ENCODE measurements at places on chromosomes 3 and 15. TPM values are rescaled to one million over a fixed set of nuclear protein-coding genes. Genes with fewer than 3 reads are reported as not detected.

DNA sequence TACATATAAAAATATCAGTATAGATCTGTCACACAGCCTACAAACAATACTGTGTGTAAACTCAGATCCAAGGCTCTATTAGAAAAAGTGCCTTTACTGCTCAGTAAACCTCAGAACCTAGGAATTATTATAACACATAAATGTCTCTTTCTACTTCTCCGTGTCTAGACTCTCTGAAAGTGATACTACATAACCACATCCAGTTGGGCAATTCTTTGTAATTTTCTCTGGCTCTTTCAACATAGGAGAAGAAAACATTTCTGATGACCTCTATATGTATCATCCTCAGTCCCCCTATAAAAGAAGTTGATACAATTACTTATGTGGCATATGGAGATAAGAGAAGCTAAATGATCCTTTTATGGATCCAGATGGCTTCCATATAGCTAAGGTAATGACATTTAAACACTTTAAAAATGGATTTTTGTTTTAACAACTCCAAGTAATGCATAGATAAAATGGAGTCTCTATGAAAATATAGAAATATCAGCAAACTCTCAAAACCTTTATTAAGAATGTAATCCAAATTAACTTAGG lies 104.5 kb downstream of the LSAMP start:
- no peak for DNase-seq

DNA sequence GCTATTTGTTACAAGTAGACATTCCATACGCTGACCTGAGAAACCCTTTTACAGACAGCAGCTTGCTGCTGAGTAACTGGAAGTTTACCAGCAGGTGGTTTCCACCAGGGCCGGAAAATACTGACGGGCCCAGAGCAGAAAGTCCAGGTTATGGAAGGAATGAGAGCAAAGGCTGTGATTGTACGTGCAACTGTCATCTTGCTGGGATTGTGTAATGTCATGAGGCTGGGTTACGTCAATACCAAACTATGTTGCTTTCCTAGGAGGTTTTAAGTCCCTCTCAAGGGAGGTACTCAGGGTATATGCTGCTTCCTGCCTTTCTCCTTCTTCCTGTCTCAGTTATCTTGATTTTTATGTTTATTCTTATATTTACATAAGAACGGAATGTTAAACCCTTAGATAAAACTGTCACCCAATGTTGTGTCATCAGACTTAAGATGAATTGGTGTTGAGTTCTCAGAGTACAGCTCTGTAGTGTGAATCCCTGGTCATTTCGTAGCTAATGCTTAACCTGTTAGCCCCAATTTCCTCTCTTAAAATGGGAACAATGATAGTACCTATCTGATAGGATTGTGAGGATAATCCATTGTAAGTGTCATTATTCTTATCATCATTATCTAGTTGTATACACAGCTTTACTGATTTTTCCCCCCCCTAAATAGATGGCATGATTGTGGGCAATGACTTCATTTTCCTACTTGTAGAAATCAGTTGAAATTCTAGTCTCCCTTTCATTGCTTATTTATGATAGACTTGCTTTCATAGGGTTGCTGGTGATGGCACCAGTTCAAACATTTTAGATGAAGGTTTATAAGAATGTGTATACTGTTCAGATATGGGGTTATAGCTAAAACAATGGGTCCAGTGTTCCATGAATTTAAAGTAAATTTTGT lies 101.4 kb downstream of the FNDC3B start:
- no peak for DNase-seq

DNA sequence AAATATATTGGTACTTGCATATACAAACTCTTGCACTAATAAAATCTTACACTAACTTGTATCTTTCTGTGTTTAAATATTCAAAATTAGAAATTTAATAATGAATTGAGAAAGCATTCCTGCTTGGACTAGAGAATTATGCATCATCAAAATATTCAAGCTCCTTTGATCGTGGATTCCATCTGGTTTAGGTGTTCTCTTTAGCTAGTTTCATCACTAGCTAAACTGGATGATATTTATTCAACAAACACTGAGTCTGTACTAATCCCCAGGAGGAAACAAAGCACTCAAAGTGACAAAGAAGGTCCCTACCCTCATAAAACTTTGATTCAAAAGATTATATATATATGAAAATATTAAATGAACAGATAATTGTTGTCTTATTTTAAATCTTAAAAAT lies 1360.9 kb upstream of the ALCAM start:
- no peak for DNase-seq

GRCh38 chr15:31089368-31090047 lies 12.0 kb downstream of the TRPM1 start:
- no peak for DNase-seq

- no peak for DNase-seq
Measured at GRCh38 chr15:40104865-40105516, 3.7 kb downstream of the BMF start.

CCR3 gene
- total RNA-seq = not detected

DNA sequence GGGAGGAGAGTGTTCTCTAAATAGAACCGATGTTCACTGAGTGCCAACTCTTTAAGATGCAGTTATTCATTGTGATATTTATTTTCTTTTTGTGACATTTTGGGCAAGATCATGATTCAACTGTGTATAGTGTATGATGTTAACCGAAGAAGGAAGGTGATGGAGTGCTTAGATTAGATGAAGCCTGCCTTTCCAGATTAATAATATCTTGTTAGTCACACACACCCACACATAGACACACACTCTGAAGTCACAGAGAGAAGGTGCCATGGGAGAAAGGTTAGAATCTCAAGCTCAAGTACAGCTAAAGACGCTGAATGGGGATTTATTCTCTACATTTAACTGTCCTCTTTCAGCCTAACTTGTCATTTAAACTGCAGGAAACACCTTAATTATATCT lies 77.0 kb downstream of the SLC9A9 start:
- DNase-seq = no peak

CDHR4 gene
- not detected for total RNA-seq

GRCh38 chr3:122916084-122916483 lies 111.5 kb downstream of the SEMA5B start:
- no peak for DNase-seq

DNA sequence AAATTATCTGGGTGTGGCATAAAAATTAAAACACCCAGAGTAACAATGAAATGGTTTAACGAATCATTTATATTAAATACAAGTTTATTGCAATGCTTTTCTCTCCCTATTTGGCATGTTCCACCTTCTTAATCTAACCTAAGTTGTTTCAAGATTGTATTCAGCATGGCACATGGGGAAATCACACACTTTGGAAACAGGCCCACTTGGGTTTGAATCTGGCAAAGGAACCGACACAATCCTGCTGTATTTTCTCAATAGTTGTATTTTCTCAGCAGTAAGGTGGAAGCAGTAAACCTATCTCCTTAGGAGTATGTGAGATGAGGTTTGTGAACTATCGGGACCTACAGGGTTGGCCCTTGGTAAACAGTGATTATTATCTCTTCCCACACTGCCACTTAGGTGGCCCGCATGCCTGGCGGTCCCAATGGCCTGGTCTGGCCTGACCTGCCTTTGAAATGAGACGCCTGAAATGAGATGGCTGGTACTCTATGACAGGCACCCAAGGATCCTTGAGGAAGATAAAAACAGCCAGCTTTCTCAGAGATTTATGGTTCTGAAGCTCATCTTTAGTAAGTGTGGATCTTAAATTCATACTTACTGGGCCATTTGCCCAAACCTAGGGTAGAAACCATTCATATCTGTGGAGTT lies 45.3 kb upstream of the VILL start:
- DNase-seq = no peak

- no peak for DNase-seq
Measured at GRCh38 chr15:93989440-93989998, 241.8 kb upstream of the MCTP2 start.

DNA sequence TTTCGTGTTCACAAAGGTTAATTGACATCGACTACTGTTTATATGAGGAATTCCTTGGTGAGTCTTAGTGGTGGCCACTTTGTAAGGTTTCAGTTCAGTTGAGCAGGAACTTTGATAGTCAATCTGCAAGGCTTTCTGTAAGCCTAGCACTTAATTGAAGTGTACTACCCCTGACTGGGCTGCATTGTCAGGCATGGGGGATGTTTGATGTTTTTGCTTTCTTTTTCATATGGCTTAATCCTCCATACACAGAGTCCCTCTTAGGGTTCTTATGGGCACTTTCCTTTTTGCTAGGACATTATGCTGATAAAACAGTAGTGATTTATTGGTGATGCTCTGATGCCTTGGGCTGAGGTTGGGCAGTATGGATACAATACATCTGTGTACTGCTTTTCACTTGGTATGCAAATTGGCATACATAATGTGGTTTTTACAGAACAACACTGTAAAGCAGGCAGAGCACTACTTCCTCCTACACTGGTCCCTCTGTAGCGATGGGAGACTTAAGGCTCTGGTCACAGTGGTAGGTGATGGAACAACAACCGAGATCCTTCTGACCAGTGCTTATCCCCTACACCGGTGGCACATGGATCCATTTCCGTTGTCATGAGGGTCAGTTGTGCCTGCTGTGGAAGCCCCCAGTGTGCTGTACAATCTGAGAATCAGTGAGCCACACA lies 261.0 kb downstream of the MFSD1 start:
- DNase-seq = no peak

- no peak for DNase-seq
Measured at GRCh38 chr15:88477126-88477525, 9.6 kb downstream of the MRPS11 start.

- DNase-seq = no peak
Measured at GRCh38 chr3:30611613-30612436, 5.4 kb downstream of the TGFBR2 start.

MRPL46 gene
- 19.8 TPM for total RNA-seq

TRIM59 gene
- total RNA-seq = 7.1 TPM

- no peak for DNase-seq
Measured at GRCh38 chr3:174337227-174337626, 521.9 kb upstream of the NAALADL2 start.

DNA sequence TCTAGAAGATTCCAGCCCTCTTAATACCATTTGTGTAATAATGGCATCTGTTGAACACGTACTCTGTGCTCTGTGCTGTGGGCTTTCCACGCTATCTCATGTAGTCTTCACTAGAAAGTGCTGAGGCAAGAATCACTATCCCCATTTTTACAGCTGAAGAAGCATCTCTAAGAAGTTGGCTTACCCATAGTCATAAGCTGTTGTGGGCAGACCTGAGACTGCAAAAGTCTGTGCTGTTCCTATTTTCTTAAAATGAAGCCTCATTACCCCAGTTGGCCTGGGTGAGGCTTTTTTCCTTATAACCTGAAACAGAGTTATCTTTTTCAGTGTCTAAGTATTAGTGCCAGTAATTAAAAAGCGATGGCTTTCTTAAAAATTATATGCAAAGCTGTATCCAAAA lies 58.5 kb downstream of the ERC2 start:
- DNase-seq = no peak

- no peak for DNase-seq
Measured at GRCh38 chr3:154112146-154112852, 8.9 kb upstream of the ARHGEF26 start.

GRCh38 chr15:72160696-72161245 lies 36.8 kb downstream of the GRAMD2A start:
- DNase-seq = no peak

DNA sequence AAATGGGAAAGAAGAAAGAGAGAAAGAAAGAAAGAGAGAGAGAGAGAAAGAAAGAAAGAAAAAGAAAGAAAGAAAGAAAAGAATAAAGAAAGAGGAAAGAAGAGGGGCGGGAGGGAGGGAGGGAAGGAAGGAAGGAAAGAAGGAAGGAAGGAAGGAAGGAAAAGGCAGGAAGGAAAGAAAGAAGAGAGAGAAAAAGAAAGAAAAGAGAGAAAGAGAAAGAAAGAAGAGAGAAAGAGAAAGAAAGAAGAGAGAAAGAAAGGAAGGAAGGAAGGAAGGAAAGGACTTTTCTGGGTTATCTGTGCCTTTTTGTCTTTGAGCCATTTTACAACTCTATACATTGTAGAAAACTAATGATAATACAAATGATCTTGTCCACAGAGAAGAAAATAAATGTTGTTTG lies 136.6 kb upstream of the SMAD3 start:
- no peak for DNase-seq

NR2E3 gene
- total RNA-seq = 0.10 TPM

TIPARP gene
- 44.7 TPM for total RNA-seq

- DNase-seq = no peak
Measured at GRCh38 chr3:45573591-45573990, 21.0 kb upstream of the LIMD1 start.

DNA sequence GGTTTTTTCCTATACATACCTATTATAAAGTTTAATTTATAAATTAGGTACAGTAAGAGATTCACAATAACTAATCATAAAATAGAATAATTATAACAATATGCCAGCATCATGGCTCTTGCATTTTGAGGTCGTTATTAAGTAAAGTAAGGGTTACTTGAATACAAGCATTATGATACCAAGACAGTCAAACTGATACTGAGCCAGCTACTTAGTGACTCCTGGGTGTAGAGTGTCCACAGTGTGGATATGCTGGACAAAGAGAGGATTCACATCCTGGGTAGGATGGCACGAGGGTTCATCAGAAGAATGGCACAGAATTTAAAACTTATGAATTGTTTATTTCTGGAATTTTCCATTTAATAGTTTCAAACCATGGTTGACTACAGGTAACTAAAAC lies 157.2 kb upstream of the IL12A start:
- no peak for DNase-seq

- DNase-seq = peak; percentile 16
Measured at GRCh38 chr3:197224034-197224444, 74.4 kb downstream of the DLG1 start.

TUSC7 gene
- total RNA-seq = not detected
